Panc1 (cell line): ENCODE measurements at places on chromosomes 6 and 20. TPM values are rescaled to one million over a fixed set of nuclear protein-coding genes. Genes with fewer than 3 reads are reported as not detected.

PLCB4 gene
- total RNA-seq: 1.5 TPM

GRCh38 chr6:11213422-11214021 is 18.9 kb downstream of the NEDD9 start:
- no peak for DNase-seq

MCUR1 gene
- total RNA-seq: 33.1 TPM

DNA sequence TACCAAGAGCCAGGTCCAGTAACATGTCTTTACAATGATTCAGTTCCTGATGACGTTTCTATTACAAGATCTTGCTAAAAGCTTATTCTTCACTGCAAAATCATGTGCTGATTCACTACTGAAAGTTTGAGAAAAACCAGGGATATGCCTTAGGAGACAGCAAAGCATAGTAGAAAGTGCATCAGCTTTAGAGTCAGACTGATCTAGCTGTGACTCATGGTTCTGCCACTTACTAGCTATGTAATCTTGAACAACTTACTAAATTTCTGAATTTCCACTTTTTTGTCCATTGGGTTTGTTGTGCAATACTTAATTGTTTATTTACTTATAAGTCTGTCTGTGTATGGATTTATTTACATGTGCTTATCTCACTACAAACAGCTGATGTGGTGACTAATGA is 198.5 kb upstream of the RSPO3 start:
- DNase-seq: no peak

NKAIN4 gene
- total RNA-seq: 5.5 TPM

DNA sequence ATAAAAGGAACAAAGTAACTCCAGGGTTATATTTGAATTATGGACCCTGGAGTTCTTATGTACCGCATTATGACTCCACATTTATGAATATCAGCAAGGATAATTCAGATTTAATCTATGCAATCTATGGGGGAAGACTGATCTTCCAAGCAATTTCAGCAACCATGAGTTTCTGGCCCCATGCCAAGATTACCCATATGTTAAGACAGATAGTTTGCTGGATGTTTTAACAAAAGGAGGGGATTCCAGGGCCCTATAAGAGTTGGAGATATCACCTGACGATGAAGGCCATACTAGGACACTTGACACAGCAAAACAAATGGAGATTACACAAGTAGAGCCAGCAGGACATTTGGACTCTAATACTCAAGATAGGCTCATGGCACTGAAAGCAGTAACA is 45.9 kb upstream of the PLN start:
- no peak for DNase-seq

- no peak for DNase-seq
These were observed 13.1 kb upstream of the NT5DC1 start for GRCh38 chr6:116087437-116088027.

DNA sequence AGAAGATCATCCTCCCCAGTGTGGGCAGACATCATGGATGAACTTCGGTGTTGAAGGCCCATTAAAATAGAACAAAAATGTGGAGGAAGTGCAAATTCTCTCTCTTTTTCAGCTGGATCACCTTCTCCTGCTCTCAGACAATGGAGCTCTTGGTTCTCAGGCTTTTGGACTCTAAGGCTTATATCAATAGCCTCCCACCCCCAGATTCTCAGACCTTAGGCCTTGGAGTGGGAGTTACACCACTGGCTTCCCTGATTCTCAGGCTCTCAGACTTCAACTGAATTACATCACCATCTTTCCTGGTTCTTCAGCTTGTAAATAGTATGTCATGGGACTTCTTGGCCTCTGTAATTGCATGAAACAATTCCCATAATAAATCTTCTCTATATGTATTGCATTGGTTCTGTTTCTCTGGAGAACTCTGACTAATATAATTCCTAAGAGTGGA is 36.6 kb downstream of the NSFL1C start:
- no peak for DNase-seq

DNA sequence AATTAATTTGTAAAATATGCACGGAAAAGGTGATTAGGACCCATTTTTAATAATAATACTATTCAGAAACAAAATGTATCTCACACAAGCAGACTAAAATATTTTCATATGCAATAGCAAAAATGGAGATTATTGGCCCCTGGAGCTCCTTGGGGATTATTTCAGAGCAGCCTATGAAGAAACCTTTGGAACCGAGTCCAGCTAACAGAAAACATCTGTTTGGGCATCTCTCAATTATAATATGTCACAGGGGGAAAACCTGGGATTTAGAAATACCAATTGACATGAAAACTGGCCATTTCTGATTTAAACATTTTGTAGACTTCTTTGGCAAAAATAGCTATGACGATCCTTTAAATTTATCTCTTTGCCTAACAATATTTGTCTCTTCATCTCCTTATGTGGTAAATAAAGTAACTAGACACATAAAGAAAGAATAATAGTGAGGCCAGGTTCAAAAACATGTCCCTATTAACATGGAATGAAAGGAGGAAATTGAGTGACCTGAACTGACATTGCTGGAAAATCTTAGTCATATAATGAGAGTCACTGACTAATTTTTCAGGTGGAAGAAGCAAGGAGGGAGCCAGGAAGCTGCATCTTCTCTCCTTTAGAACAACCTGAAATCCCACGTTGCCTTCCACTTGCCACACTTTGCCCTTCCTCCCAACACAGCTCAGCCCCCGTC is 199.0 kb downstream of the SOD2 start:
- DNase-seq: no peak

RBM39 gene
- total RNA-seq: 282 TPM

DNA sequence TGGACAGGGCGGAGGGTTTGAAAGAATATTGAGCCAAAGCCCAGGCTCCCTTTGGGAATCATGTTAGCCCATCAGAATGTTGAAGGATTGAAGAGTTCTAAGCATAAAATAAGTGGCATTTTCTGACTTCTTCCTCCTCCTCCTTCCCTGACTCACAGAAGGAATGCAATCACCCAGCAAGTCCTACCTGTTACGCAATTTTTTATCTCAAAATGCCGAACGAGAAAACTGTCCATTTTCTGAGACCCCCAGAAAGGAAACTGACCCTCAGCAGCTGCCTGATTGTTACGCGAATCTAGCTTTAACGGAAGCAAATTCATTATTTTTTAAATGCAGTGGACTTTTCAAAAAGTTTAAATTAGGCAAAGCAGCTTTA is 4.7 kb upstream of the DNAJC5 start:
- no peak for DNase-seq

SLC22A2 gene
- not detected for total RNA-seq

- no peak for DNase-seq
These were observed 113.3 kb upstream of the SSTR4 start for GRCh38 chr20:22921595-22922421.

- DNase-seq: no peak
These were observed 21.8 kb upstream of the NAA20 start for GRCh38 chr20:19995220-19995863.

- no peak for DNase-seq
These were observed 222.7 kb upstream of the NOX3 start for GRCh38 chr6:155678361-155678760.

GRCh38 chr6:49549691-49550491 is 577 bp upstream of the C6orf141 start:
- DNase-seq: no peak

DNAH8 gene
- total RNA-seq: not detected

DNA sequence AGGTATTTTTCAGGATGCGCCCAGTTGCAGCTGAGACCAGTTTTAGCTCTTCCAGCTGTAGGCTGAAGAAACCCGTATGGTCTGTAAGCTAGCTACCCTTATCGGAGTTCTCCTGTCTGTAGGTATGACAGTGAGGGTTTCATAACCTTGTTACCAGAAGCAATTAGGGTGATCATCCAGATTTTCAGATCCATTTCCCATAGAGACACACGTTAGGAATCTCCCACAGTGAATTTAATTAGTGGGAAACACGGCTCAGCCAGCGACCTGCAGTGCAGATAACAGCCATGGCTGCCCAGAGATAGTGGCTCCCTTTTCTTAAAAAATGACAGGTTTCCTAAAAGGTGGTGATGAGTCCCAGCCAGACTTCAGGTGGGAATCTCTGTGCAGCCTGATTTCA is 111.1 kb downstream of the BTBD3 start:
- DNase-seq: no peak

LRRN4 gene
- total RNA-seq: 0.57 TPM

CST5 gene
- not detected for total RNA-seq

GRCh38 chr20:20761301-20761700 is 48.9 kb upstream of the RALGAPA2 start:
- DNase-seq: no peak

DNA sequence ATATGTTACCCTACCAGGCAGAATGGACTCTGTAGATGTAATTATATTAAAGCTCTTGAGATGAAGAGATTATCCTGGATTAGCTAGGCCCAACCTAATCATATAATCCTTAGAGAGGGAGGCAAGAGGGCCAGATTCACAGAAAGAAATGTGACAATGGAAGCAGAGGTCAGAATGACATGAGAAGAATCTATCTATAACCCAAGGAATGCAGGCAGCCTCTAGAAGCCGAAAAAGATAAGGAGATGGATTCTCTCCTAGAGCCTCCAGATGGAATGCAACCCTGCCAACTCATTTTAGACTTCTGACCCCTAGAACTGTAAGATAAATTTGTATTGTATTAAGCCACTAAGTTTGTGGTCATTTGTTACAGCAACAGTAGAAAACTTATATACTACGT is 12.3 kb downstream of the PXT1 start:
- no peak for DNase-seq

GRCh38 chr6:142647449-142648035 is 297.4 kb downstream of the HIVEP2 start:
- DNase-seq: no peak

RRAGD gene
- 27.8 TPM for total RNA-seq

CRISP3 gene
- total RNA-seq: not detected

BPIFB2 gene
- not detected for total RNA-seq

SPINT3 gene
- not detected for total RNA-seq

BTN1A1 gene
- total RNA-seq: 0.10 TPM

GRCh38 chr6:45835721-45836437 is 179.8 kb downstream of the CLIC5 start:
- DNase-seq: no peak

MYCT1 gene
- total RNA-seq: not detected

DNA sequence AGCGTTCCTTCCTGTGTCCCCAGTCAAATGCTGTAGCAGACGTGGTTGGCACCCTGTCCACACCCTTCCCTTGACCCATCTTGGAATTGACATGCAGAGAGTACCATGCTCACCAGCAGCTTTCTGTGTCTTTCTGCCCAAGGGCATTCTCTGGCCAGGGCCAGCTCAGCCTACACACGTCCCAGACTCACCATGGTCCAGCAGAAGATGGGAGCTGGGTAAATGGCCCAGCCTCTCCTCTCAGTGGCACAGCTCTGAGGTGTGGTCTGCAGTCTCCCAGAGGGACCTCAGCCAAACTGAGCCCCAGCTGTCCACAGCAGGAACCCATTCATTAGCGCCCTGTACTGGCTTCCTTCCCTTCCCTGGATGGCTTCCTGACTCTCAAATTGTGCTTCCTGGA is 31.1 kb upstream of the BLCAP start:
- DNase-seq: no peak
